ENCODE measurements at places on chromosomes 6 and 20.

DNA sequence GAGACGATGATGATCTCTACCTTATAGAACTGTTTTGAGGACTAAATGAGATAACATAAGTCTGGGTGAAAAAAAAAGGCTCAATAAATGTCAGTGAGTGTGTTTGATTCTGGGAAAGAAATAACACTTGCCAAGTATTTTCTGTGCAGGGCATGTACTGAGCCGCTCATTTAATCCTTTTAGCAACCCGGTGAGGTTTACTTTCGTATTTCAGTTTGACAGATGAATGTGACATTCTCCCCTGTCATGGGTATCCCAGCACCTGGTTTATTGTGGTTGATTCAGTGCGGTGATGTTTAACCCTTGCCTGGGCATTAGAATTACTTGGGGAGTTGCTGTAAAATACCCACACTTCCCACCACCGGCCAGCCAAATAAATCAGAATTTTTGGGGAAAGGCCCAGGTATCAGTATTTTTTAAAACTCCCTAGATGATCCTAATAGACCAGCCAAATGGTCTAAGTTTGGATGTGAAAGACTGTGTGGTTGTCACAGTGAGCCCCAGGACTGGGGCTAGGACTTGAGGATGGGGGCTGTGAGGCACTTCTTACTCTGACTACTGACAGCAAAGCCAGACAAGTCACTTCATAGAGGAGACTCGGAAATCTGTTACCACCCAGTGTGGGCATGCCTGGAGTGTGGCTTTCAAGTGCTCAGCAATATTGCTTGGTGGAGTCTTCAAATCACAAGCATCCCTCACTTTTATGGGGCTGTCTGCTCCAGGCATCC, 100.2 kb upstream of the KCNG1 start:
- no peak for DNase-seq

DNA sequence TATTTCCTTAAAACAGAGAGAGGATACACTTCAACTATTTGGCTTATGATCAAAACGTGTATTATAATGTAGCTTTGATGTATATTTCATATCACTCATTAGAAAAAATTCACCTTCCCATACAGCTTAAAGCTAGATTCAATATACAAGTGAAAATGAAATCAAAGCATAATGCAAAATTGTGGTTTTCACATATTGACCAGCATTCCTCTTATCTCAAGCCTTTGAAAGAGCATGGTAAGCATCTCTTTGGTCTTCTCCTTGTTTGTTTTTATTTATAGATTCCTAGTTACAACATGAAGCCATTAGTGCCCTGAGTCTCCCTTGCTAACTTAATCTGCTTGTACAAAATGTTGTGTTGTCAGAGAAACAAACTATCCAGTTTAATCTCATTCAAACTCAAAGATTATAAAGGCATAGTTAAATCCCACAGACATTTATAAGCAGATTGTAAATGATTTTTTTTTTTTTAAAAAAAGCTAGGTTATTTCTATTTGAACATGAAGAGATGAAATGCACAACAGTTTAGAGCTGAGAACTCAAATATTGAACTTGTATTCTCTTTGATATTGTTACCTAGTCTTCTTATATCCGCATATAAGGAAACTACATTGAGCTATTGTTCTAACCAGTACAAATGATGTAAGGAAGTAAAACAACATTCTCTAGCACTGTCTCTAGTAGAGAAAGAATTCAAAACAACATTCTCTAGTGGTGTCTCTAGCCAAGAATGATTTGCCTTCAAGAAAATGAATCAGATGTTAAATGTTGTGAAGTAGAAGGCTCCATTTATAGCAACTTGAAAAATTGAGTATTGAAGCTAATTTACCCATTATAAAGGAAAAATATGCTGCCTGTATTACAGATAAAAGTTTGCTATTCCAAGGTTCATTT, 31.2 kb upstream of the SMIM28 start:
- DNase-seq = no peak

- DNase-seq = no peak
These were observed 212.3 kb upstream of the TBX18 start for GRCh38 chr6:84976526-84977362.

GRCh38 chr20:2946988-2947961, 74.0 kb downstream of the PTPRA start:
- no peak for DNase-seq

GRCh38 chr6:139891471-139891870, 517.0 kb upstream of the CITED2 start:
- peak; percentile 61 for DNase-seq

- no peak for DNase-seq
These were observed 117.5 kb upstream of the COL21A1 start for GRCh38 chr6:56364827-56365339.

- DNase-seq = no peak
These were observed 59.0 kb downstream of the PSMG4 start for GRCh38 chr6:3317741-3318211.

DNA sequence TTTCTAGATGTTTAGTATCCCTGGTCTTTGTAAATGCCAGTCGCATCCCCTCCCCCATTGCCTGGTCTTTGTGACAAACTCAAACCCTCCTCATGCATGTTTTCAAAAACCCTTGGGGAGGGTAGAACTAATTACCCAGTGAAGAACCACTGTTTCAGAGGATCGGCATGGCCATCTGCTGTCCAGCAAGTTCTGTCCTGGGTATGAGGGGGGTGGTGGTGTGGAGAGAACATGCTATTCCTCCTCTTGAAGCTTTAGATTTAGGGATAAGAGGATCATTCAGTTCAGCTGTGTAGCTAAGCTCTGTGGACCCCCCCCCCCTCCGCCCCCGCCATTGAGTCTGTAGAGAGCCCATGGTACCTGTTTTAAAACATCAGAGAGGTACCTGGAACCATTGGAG, 5.6 kb downstream of the BRPF3 start:
- no peak for DNase-seq

DNA sequence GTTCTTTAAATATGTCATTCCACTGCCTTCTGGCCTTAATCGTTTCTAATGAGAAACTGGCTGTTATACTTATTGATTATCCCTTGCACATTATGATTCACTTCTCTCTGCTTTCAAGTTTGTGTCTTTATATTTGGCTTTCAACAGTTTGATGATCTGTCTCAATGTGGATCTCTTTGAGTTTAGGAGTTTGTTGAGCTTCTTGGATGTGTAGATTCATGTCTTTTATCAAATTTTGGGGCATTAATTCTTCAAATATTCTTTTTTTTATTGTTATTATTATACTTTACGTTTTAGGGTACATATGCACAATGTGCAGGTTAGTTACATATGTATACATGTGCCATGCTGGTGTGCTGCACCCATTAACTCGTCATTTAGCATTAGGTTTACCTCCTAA, 29.3 kb downstream of the ZBTB9 start:
- DNase-seq = no peak

GRCh38 chr6:155995281-155995680, 539.6 kb upstream of the NOX3 start:
- DNase-seq = no peak

DNA sequence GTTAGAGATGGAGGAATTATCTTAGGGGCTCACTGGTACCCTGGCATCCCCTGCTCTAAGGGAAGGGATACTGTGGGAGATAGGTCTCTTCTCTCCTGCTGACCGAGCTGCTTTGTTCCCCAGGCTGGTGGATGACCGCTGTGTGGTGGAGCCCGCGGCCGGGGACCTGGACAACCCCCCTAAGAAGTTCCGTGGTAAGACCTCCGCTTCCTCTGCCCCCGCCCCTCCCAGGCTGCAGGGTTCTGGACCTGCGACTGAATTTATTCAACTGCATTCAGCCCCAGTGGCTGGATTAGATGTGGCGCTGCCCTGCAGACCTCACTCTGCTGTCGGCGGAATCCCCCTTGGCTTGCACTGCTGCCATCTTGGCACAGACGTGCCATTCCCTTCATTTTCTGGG, 19.2 kb downstream of the ITPR3 start:
- no peak for DNase-seq

DNA sequence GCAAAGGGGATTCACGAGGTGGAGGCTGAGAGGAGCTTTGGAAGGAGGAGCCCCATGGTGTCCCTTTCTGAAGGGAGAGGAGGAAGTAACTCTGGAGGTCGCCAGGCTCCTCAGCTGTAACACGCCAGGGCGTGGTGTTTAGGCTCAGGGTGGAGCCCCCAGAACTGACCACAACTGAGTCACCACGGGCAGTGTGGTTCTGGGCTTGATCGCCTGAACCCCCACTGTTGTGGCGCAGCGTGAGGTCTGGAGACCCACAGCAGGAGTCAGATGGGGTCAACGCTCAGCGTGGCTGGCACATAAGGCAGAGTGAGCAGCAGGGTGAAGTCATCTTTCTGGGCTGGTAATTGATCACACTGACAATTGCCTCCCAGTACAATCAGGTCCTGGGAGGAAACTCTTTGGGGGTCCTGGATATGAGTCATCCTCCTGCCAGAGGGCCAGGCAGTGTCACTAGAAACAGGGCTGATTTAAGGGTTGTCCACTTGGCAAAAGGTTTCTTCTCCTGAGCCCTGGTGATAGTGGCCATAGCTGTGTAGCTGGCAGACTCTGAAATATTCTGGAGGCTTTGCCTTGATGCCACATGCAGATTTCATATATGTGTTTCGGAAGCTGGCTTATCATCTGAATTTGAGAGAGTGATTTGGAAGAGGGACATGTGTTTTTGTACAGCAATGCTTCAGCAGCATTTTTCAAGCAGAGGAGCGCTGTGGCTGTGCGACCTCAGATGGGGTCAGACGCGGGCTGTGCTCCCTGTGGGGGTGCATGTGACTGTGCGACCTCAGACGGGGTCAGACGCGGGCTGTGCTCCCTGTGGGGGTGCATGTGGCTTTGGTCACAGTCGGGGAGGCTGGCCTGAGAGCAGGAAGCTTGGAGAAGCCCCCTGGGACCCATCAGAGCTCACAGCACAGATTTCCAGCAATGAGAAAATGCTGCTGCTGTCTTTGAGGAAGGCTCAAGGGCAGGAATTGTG, 50.0 kb downstream of the SYNJ2 start:
- DNase-seq = peak; percentile 17

DNA sequence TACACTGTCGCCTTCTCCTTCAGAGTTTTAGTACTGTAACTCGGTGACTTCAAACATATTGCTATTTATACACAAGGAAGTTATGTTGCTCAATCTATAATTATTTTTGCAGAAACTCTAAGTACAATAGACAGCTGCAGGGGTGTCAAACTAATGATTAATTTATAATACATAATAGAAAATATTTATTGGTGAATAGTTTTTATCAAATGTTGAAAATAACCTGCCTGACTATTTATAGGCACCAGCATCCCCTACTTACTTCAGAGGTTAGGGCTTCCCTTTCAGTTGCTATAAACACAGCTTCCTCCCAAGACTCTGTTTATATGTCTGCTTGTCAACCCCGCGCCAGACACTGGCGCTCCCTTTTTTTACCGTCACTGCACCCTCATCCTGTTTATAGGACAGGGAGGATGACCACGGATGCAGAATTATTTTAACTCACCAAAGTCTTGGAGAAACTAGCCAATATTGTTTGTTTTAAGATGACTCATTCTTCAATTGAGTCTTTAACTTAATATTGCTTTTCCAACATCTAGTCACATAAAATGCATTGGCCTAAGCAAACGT, 225.0 kb downstream of the ALDH8A1 start:
- DNase-seq = no peak

DNA sequence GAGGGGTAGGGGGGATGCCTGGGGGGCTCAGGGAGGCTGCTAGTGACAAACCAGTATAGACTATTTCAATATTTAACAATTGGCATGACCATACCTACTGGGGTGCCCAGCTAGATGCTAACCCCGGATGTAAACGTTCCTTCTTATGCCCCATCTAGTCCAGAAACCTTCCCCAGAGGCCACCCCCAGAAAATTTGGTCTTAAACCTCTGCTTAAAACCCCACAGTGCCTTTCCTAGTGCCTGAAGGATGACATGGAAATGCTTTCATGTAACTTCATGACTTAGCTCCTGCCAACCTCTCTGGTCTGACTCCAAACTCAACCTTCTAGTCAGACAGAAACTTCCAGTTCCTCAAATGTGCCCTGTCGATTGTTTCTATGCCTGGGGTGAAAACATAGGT, 52.0 kb downstream of the JPH2 start:
- DNase-seq = no peak

DNA sequence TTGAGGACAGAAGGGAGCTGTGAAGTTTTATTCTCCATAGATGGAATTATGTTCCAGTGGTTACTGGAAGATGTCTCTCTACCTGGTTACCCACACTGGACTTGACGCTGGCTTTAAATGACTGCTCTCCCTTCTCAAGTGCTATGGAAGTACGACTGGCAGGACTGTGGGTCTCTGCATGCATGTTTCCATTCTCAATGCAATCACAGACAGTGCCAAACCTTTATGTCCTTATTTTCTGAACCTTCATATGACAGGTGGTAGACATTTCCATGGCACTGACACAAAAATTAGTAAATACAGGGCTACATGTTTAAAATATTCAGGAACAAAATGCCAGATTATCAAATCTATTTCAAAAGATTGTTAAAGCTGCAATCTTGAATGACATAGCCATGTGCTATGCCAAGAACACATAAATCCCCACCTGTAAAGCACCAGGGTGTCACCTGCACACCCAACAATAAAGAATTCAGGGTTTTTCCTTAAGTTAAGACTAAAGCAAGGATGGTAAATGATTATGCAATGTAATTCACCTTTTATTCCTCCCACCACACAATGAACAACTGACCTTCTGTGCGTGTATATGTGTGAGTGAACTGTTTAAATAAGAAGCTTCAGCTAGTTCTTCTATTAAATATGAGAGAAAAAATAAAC, 153.3 kb upstream of the ENPP5 start:
- no peak for DNase-seq

GRCh38 chr6:67350729-67351128, 1284.4 kb upstream of the ADGRB3 start:
- DNase-seq = no peak

DNA sequence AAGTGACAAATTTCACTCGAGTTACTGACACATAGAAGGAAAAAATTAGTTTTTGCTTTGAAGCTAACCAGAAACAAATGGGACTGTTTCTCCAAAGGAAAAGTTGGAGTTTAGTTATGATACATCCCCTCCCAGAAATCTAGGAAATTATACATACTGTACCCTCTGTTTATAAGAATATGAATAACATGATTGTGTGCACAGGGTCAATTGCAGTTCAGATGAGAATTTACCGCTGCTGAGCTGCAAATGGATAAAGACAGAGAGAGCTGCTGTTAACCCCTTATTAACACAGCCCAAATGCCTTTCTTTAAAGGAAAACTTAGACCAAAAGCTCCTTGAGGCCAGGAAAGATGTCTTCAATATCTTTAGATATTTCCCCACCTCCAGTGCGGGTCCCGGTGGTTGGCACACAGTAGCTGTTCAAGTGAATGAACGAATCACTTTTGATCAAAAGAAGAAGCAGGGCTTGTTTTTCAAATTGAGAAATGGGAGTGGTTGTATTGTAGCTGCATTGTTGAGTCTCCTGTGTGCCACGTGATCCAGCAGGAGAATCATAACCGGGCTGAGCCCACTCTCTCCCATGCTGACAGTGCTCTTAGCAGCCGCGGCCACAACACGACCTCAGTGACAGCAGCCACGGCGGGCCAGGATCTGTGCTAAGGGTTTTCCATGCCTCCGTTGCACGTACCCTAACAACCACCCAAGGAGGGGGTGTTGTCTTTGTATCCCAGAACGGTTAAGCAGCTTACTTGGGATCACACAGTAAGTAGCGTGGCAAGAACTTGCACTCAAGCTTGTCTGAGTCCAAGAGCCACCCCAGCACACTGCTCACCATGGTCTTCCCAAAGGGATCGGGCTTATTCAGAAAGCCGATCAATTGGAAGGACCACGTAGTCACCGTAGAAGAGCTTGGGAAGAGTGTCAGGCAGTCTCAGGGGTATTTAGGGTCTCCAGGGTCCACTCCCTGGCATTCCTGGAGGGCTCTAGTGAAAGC, 53.5 kb upstream of the BMP6 start:
- no peak for DNase-seq

GRCh38 chr6:53728570-53729194, 63.1 kb upstream of the KLHL31 start:
- DNase-seq = peak; percentile 21

GRCh38 chr6:150201285-150201684, 58.4 kb downstream of the PPP1R14C start:
- DNase-seq = no peak
